ENCODE measurements at places on chromosomes 6 and 20.

- no peak for DNase-seq
Measured at GRCh38 chr6:118309337-118310093, 238.6 kb upstream of the PLN start.

- no peak for DNase-seq
Measured at GRCh38 chr20:37270576-37271420, 9.2 kb upstream of the GHRH start.

GRCh38 chr20:50783903-50784302 lies 11.0 kb upstream of the BCAS4 start:
- DNase-seq, result no peak

DNA sequence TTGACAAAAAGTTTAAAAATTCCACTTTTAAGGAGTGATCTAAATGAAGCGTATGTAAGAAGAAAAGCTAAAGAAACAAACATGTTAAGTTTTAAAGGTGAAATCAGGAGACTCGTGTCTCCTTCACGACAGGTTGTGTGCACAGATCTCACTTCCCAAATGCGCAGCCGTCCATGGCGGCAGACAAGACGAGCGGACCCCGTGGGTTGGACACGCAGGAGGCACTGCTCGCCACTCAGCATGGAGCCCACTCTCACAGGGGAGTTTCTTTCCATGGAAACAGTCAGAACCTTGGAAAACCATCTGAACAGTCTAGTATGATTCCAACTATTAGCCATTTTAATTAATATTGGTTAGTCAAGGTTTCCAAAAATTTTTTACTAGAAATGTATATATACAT lies 48.9 kb downstream of the WDR27 start:
- no peak for DNase-seq

- DNase-seq, result no peak
Measured at GRCh38 chr6:168608113-168608400, 167.1 kb downstream of the SMOC2 start.

Data from HEK293T (cell line).